ENCODE measurements at places on chromosomes 7 and 10.

GRCh38 chr7:135914346-135914745 is 62.8 kb downstream of the MTPN start:
- DNase-seq, result no peak

DNA sequence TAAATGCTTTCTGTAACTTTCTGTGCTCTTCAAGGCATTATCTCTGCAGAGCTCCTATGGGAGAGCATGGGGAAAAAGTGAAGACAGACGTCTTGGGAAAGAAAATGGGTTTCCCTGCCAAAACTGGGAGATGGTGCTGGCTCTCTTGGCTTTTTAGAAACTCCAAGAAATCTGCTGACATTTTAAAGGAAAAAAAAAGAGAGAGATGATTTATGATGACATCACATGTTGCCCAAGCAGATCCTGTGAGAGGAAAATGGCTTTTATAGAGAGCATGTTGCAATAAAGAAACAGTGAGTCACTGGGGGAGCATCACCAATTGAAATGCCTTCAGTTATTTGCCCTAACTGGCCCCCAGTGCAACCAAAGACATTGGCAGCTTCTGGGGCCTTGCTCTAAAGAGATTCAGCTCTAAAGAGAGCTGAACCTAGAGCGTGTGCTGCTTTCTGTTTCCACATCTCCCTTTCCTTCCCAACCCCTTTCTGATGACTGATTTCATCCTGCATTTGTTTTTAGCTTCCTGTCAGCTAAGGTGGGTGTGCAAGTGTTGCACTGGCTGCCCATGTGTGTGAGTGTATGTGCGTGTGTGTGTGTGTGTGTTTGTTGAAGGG is 37.7 kb downstream of the LRMDA start:
- no peak for DNase-seq

DNA sequence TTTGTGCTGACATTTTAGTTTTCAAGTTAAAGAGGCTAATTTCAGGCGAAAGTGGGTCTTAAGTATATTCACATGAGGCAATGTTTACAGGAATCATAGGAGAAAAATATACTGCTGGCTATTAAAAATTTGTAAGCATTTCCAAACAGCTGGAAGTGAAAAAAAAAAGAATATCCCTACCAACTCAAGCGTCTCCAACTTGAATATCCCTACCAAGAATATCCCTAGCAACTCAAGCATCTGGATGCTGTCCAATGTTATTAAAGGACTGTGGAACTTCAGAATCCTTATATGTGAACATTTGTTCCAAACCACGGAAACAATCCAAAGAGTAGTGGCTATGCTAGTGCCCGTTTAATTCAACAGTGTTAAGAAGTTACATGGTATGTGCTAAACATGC is 1303.0 kb downstream of the GATA3 start:
- DNase-seq, result no peak

GRCh38 chr7:158327571-158328180 is 259.9 kb downstream of the PTPRN2 start:
- peak; percentile 41 for DNase-seq

- no peak for DNase-seq
Observed at GRCh38 chr10:132370426-132371340, 26.3 kb upstream of the PWWP2B start.

DNA sequence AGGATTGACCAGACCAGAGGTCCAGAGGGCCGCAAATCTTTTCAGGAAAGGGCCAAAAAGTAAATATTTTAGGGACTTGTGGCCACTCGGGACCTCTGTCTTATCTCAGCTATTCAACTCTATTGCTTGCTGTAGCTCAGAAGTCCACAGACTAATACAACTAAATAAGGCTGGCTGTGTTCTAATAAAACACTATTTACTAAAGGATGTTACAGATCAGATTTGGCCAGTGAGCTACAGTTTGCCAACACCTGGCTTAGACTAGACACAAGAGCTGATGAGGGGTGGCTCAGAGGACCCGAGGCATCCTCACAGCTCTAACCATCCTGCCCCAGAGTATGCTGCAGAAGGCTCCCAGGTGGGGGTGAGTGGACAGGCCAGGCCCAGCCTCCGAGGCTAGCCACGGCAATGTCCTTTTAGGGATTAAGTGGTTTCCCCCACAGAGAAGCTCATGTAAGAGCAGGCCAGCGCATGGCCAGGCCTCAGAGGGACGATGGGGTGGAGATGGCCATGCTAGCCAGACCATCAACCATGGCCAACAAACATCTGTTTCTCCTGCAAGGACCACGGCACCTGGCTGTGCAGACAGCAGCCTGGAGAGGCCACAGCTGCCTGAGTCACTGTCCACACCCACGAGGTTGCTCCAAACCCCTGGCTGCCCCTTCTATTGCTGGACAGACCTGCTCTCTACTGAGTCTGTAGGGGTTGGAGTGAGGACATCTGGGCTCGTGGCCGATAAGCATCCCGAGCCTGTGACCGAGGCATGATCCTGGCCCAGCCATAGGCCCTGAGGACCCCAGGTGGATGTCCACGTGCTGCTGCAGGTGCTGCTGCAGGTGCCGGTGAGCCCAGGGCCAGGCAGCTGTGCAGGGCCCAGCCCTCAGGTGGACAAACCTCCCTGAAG is 76.5 kb downstream of the AFAP1L2 start:
- DNase-seq, result peak; percentile 55

DNA sequence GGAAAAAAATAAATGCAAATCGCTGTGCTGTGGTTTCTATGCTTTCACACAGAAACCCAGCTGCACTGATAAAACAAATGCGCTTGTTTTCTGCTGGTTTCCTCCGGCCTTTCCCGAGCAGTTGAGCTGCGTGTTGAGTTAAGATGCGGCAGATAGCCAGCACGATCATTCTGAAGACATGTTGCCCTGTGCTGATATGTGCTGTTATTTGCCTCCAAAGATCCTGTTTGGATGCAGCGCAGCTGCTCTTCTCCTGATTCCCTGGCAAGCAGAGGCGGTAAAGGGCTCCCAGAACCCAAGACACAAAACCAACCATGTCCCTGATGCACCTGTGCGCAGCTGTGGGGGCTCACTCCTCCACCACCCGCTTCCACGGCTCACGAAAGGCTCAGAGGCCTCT is 225.4 kb downstream of the PAXIP1 start:
- no peak for DNase-seq

GRCh38 chr7:150974468-150975391 is 3.4 kb downstream of the KCNH2 start:
- DNase-seq, result no peak

DNA sequence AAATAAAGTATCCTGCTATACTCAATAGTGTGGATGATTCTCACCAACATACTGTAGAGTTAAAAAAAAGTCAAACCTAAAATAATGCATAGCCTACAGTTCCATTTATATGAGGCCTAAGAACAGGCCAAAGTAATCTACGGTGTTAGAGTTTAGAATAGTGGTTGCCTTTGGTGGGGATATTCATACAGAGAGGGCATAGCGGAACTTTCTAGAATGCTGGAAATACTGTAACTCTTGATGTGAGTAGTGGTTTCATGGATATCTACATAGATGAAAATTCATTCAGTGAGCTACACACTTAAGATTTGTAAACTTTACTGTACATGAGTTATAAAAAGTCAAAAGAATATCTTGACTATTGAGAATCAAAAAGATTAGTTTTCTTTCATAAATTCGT is 349.9 kb upstream of the NFE2L3 start:
- no peak for DNase-seq

- no peak for DNase-seq
Observed at GRCh38 chr7:139893999-139894398, 64.9 kb downstream of the TBXAS1 start.

DNA sequence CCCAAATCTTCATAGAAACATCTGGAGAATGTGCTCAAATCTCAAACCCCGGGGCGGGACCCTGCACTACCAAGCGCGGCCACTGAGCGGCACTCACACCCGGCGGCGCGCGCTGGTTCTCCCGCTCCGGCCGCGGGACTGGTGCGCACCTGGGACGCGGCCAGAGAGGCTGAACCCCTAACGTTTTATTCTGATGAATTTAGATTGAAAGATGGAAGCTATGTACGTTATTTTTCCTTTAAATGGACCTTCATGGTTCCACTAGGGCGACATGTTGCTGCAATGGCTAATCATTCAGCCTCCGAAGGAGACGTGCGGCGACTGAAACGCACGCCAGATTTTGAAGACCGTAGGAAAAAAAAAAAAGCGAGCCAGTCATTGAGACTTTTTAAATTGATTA is 107.0 kb upstream of the INSIG1 start:
- DNase-seq, result peak; percentile 66

DNA sequence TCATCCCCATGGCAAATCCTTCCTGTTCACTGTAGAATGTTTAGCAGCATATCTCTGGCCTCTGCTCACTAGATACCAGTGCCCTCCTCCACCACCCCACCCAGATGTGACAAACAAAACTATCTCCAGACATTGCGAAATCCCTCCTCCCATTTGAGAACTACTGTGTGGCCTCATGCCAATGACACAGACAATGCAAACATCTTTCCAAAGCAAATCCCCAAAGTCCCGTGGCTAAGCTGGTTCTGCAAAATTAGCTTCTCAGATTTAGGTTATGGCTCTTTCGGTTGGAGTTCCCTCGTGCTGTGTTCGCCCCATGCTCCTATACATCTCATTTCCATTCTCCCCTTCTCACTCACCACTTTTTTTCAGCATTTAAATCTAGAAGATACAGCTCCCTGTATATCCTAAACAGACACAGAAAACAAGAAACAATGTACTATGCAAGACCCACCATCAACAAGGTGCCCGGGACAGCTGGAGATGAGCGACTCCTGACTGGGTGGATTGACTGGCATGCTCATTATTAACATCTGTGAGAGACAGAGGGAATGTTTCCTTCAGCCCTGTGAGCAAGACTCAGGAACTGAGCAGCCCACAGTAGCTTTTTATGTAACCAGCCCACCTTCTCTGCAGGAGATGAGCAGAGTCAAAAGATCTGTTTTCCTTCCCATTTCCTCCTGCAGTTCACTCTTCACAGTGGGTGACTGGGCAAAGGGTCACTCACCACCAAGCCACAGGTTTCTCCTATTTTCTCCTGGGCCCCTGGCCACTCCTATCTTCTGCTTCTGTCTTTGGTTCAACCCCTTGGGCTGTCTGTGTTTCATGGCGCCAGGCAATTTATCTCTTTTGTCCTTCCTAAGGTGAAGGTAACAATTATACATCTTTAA is 225.7 kb upstream of the AOAH start:
- DNase-seq, result no peak

DNA sequence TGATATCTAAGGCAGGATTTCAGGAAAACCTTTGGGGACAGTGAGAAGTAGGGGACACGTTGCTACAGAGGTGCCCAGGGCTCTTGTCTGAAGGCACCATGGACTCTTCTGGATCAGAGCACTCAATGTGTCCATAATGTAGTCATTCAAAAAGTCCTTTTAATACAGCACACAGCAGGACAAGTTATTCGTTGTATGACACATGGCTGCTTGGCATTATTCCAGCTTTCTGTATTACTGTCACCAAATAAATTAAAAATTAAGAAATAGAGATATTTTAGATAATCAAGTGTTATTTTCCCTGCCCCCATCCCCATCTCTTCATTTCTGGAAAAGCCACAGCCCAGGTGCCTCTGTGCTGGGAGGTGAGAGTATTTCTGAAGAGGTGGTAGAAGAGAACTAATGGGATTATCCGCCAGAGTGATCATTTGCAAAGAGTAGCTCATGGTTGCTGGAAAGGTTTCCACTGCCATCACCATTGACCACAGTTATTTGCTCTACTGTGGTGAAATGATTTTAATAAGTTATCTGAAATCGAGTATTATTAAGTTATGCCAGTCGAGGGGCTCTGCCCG is 83.0 kb downstream of the CXCL12 start:
- DNase-seq, result no peak

DNA sequence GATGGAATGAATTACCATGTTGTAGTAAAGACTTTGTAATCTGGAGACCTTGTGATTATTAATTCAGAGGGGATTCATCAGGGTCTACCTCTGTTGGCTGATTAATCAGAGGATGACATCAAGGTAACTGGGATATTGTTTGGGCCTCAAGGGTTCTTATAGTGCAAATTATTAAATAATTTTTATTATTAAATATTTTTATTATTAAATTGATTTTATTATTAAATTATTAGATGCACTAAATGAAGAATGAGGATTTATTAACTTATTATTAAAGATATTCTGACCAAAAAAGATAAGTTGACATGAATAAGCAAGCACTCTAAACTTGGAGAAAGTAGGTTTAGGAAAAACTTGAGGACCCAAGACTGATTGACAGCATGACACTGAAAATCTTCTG is 661.7 kb downstream of the NRG3 start:
- no peak for DNase-seq

DNA sequence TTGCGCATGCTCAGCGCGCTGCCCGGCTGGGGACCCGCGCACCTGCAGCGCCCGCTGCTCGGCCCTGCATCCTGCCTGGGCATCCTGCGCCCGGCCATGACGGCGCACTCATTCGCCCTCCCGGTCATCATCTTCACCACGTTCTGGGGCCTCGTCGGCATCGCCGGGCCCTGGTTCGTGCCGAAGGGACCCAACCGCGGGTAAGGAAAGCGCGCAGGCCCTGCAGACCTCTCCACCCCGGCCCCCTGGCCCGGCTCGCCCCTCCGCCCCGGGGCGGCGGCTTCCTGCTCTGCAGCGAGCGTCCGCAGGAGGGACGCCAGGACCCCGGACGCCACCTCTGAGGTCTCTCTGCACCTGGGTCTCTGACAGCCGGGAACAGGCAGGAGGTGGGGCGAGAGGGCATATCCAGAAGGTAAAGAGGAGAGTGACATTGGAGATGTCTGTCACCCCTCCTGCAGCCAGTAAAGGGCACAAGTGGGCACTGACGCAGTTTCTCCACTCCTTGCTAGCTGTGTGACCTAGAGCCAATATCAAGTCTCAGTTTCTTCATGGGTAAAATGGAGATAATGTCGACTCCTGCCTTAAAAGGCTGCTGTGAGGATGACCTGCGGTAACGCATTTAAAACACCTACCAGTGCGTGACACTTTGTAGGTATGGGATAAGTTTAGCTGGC is 338 bp downstream of the ATP6V0E2 start:
- no peak for DNase-seq

- no peak for DNase-seq
Observed at GRCh38 chr10:30026578-30026977, 32.8 kb downstream of the JCAD start.

GRCh38 chr7:756231-756927 is 29.3 kb upstream of the PRKAR1B start:
- no peak for DNase-seq

DNA sequence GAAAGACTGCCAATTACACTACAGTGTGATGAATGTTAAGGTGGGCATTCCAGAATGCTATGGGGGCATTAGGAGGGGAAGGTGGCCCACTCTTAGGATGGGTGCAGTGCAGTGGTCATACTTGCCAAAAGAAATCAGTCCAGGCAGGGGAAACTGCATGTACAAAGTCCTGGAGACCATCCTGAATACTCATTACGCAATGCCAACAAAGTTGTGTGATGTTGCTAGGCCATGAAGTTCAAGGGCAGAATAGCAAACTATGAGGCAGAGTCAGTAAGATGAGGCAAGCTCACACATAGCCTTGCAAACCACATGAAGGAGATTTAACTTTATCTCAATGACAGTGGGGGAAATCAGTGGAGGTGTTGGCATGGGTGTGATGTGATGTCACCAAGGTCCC is 49.8 kb upstream of the SLC35B4 start:
- no peak for DNase-seq

DNA sequence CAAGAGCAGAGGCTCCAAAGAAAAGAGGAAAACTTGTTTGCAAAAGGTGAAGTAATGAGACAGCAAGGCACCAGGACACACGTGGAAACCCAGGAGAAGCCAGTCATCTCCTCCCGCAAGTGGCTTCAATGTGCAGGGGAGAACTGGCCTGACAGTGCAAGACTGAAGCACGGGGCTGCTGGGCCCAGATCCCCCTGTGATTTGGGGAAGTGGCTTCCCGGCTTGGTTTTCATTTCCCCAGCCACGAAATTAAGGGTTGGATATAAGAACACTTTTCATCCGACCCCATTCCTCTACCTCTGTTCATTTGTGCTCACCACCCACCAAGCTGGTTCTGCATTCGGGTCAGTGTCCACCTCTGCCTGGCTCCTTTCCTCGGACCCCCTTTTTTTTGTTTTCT is 306.4 kb downstream of the FGFR2 start:
- no peak for DNase-seq

Measured in islet precursor cell (in vitro differentiated cells).